ENCODE measurements at places on chromosomes 3 and 15. TPM values are rescaled to one million over a fixed set of nuclear protein-coding genes. Genes with fewer than 3 reads are reported as not detected.

- no peaks in the 10 kb centered on the region for H3K36me3 ChIP-seq
- no peak overlapping the region for H3K4me3 ChIP-seq
- H3K4me1 ChIP-seq = no peaks in the 10 kb centered on the region
- no peak overlapping the region for H3K27ac ChIP-seq
- no peaks in the 10 kb centered on the region for H3K27me3 ChIP-seq
Measured at GRCh38 chr15:31082771-31083369, 18.7 kb downstream of the TRPM1 start.

EBLN2 gene
- 5.1 TPM for total RNA-seq

- no peak overlapping the region for H3K4me3 ChIP-seq
- H3K36me3 ChIP-seq = no peaks in the 10 kb centered on the region
- no peaks in the 10 kb centered on the region for H3K27me3 ChIP-seq
- no peaks in the 10 kb centered on the region for H3K4me1 ChIP-seq
- H3K27ac ChIP-seq = no peak overlapping the region
Measured at GRCh38 chr15:49953421-49953820, 165.6 kb downstream of the ATP8B4 start.

GRCh38 chr3:173109143-173109542 is 31.9 kb downstream of the SPATA16 start:
- no peaks in the 10 kb centered on the region for H3K4me1 ChIP-seq
- DNase-seq = no peak
- no peaks in the 10 kb centered on the region for H3K27me3 ChIP-seq

BCL2A1 gene
- 7.8 TPM for total RNA-seq

All from aorta (tissue), 5 donors.